ENCODE measurements at places on chromosomes 12 and 14.

DNA sequence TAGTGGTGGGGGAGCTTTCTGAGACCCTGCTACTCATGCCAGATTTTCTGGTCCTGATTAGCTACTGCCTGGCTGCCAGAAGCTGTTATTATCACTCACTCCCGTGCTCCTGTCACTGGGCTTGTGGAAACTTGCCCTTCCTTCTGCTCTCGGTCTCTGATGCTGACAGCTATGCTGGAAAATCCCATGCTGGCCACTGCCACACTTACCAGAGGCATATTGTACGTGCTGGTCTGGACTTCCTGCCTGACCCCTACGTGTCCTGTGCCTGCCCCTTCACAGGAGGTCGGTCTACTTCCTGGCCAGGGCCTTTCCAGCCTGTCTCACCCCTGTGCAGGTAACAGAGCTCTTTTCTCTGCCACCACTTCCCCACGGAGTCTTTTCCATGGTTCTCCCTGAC lies 149.4 kb upstream of the PLEKHG7 start:
- DNase-seq = no peak

DNA sequence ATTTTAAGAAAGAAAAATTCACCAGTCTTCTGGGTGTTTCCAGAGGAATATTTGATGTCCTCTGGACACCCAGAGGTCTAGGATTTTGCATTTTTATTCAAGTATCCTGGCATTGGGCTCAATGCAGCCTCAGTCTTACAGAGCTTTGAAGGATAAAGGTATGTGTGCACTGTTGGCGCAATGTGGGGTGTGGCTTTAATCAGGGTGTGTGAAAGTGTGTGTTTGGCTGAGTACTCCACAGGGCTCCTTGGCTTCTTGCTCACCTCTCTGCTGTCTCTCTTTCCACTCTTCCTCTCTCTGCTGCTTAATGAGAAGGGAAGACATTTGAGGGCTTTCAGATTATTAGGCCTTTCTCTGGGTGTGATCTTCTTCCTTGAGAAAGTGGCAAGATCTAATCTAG lies 193.3 kb upstream of the CCND2 start:
- no peak for DNase-seq

- peak; percentile 49 for DNase-seq
These were observed at the start of gene BCAT1 for GRCh38 chr12:24948757-24949722. TSS of gene BCAT1 (minus strand) at chr12:24949101. CDS start at chr12:24948932, 169 bp downstream.

- no peak for DNase-seq
These were observed 123.5 kb upstream of the FBXO33 start for GRCh38 chr14:39555749-39556148.

GRCh38 chr14:94025720-94026119 lies 420 bp upstream of the OTUB2 start:
- DNase-seq = no peak

DNA sequence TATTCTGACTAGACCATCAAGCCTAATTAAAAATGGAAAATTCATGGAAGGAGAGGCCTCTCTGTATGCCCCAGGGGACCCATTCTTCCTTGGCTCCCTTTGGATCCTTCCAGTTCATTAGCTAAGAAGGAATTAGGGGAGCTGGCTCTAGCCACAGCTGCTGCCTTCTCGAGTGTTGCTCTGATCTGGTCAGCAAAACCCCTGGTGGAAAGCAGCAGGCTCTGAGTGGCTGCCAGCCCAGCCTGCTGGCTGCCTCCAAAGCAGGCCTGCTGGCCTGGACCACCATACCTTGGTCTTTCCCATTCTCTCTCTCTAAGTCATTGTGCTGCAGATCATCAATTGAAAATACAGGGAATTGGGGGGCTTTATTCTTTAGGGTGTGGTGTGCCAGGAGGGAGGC lies 29.0 kb upstream of the AKAP6 start:
- no peak for DNase-seq

- no peak for DNase-seq
These were observed 18.1 kb upstream of the WDR89 start for GRCh38 chr14:63659726-63660125.

DNA sequence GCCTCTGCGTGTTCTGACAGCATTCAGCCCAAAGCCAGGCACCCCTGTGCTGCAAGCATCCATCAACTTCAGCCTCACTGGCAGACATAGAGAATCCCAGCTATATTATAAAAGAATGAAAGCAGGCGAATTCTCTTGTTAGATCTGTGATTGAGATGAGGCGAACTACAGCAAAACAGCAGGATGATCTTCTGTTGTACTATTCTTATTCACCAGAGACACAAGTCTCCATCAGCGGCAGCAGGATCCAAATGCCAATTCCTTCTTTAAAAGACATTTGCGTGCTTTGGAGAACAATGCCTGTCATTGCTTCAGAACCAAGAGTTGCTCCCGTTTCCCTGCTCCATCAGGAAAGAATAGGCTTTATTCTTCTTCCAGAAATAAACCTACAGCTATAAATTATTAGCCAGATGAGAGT lies 188.9 kb downstream of the SLC41A2 start:
- DNase-seq = no peak

DNA sequence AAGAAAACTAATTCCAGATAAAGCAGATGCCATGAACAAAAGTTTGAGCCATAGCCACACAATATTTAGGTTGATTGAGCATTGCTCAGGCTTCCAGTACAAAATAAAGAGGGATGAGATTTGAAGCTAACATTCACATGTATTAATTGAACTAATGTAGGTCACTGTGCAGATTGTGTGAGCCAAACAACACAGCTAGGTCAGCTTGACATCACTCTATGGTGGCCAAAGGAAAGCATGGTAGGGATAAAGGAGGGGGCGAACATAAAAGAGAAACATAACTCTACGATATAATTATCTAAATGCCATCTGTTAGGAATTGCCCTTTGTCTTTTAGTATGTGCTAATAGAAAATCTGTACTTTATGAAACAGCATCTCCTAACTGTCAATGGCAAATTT lies 477.7 kb upstream of the SYT1 start:
- DNase-seq = no peak

DNA sequence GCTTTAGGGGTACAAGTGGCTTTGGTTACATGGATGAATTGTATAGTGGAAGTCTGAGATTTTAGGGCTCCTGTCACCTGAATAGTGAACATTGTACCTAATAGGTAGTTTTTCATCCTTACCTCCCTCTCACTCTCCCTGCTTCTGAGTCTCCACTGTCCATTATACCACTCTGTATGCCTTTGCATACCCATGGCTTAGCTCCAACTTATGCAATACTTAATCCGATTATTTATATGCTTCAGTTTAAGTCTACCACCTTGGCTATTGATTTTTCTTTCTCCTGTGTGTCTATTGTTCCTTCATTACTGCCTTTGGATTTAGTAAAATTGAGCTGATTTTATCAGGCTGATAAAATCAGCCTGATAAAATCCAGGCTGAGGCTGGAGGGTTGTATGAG lies 30.5 kb upstream of the C12orf71 start:
- DNase-seq = no peak

- no peak for DNase-seq
These were observed 33.1 kb upstream of the ETFBKMT start for GRCh38 chr12:31626270-31626995.

GRCh38 chr12:89262855-89263552 lies 89.3 kb downstream of the DUSP6 start:
- DNase-seq = no peak

DNA sequence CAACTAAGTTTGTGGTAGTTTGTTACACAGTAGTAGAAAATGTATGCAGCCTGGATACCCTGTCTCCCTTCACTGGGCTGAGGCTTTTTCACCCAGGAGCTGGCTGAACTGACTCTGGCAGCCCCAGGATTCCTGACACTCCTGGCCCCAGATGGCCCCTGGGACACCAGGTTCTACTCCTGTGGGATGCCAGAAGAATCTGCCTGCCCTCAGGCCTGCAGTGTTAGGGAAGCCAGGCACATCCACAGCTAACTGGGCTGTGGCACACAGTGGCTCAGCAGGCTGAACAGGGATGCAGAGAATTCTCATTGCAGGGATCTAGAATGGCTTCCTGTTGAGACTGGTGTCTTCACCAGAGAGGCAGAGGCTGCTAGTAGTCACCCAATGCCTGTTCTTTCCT lies 8.5 kb downstream of the IFI27 start:
- DNase-seq = no peak

All from stimulated activated CD8-positive, alpha-beta memory T cell treated with anti-CD3 and anti-CD28 coated beads, Interleukin-15, amount 100 ng/mL, for 48 hours (primary cell).